ENCODE measurements at places on chromosomes 2 and 18. TPM values are rescaled to one million over a fixed set of nuclear protein-coding genes. Genes with fewer than 3 reads are reported as not detected.

Gene ALPG
- not detected for polyA plus RNA-seq

Gene ECEL1
- polyA plus RNA-seq = 0.63 TPM

Gene IL1RL2
- 1.5 TPM for polyA plus RNA-seq

Gene CPS1
- 7.8 TPM for polyA plus RNA-seq

Gene RAX
- polyA plus RNA-seq = not detected

Gene CDKL4
- 0.96 TPM for polyA plus RNA-seq

Gene UGT1A1
- polyA plus RNA-seq = 0.20 TPM

Gene MBP
- 12.0 TPM for polyA plus RNA-seq

Gene EPG5
- 27.3 TPM for polyA plus RNA-seq

Gene MAB21L4
- 4.3 TPM for polyA plus RNA-seq

Gene TMEM200C
- polyA plus RNA-seq = 4.6 TPM

Gene LCT
- 0.15 TPM for polyA plus RNA-seq

Gene DGUOK
- 64.5 TPM for polyA plus RNA-seq

Gene CRYGB
- polyA plus RNA-seq = not detected

Gene RESP18
- polyA plus RNA-seq = not detected

Gene RAB6C
- 0.42 TPM for polyA plus RNA-seq

Gene INO80D
- 12.2 TPM for polyA plus RNA-seq

Gene CCDC68
- polyA plus RNA-seq = 127 TPM

Gene FBXO41
- 1.9 TPM for polyA plus RNA-seq

Gene SLC16A14
- polyA plus RNA-seq = 8.5 TPM

Gene IL1F10
- not detected for polyA plus RNA-seq

Gene RNF149
- 67.2 TPM for polyA plus RNA-seq

Gene PDE11A
- 0.36 TPM for polyA plus RNA-seq

Gene CHPF
- 18.8 TPM for polyA plus RNA-seq

Gene IL1A
- 0.08 TPM for polyA plus RNA-seq

Gene SERPINB4
- not detected for polyA plus RNA-seq

Gene PSMD14
- polyA plus RNA-seq = 39.0 TPM

Data from left lung (tissue), 14 donors.